Fibroblast of upper back skin (primary cell): ENCODE measurements at places on chromosomes 2 and 18.

DNA sequence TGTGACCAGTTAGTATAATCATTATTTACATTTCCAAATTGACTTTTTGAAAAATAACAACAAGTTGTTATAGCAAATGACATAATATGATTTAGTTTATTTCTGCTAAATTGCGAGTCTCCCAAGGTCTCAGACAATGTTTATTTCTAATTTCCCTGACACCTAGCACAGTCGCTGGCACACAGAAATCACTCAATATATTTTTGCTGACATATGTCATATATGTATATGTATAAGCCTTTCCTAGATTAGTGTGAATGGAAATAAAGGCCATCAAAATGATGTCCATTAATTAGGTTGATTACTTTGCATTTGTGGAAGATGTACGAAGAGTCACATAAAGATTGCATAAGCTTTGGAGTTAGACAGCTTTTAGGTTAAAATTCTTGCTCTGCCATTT is 136.7 kb upstream of the CDH2 start:
- no peak for DNase-seq

GRCh38 chr2:197398913-197399312 is 35.9 kb downstream of the SF3B1 start:
- no peak for DNase-seq

DNA sequence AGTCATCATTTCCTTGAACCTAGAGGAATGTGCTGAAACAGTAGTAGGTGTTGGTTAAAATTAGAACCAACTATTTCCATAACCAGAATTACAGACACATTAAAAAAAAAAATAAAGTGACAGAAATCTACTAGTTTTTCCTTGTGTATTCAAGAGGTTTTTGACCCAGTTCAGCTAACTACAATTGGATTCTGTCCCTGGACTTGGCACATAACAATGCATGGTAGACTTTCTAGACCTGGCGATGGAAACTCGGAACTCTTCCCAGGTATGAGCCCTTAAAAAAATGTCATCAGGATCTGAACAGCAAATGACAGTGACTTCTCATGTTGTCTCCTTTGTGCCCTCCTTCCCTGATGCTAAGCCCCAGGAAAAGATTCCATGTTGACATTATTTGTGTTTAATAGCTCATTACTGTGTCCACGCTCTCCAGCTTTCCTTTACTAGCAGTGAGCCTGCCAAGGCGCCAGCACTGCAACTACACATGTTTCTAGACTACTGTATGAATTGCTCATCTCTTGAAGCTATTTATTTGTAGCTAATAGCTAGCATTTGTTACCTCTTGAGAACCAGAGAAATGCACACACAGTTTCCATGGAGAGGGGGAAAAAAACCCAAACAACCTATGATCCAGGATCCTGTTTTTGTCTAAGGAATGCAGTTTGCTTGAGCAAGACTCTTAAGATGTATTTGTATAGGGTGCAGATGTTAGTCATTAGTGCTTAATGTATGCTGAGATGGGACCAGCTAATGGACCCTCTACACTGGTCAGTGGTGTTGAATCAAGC is 148.5 kb downstream of the FMNL2 start:
- peak; percentile 75 for DNase-seq

DNA sequence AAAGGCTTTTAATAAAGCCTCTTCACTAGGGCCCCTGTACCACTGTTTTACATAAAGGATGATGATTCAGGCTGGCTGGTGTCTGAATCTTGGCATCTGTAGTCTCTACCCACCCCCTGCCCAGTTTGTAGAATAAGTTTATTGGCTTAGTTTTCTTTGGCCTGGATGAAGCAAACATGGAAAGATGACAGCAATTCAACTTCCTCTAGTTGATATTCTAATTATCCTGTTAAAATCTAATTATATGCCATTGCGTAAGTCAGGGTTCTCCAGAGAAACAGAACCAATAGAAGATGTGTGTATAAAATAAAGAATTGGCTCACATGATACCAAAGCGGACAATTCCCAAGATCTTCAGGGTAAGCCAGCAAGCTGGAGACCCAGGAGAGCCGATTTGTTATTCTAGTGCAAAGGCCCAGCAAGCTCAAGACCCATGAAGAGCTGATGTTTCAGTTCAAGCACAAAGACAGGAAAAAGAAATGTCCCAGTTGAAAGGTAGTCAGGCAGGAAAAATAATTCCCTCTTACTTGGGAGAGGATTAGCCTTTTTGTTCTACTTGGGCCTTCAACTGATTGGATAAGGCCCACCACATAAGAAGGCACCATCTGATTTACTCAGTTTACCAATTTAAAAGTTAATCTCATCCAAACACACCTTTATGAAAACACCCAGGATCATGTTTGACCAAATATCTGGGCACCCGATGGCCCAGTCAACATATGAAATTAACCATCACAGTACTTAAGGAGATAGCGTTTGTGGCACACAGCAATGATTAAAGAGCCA is 82.6 kb upstream of the LYPD1 start:
- no peak for DNase-seq

- DNase-seq, result no peak
Observed at GRCh38 chr2:2859732-2860131, 517.9 kb downstream of the EIPR1 start.

DNA sequence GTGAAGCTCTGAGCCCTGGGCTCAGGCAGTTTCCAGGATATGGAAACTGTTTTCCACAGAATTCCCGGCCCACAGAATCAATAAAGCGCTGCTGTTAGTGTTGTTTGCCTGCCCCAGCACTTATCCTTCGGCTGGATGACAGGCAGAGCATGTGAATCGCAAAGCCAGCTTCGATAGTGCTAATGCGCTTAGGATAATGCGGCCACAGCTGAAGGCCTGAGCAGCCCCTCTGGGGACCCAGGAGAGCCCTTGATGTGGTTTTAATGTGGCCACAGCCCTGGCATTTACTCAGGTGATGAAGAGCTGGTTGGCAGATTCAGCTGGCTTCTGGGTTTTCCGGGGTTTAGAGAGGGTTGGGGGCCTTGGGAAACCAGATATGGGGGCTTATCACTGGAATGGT is 23.7 kb downstream of the PCARE start:
- no peak for DNase-seq

- no peak for DNase-seq
Observed at GRCh38 chr2:219567791-219568361, 3.5 kb downstream of the OBSL1 start.

GRCh38 chr2:47771211-47771610 is 11.7 kb upstream of the MSH6 start:
- peak; percentile 78 for DNase-seq

- peak; percentile 50 for DNase-seq
Observed at GRCh38 chr2:234761910-234762309, 189.9 kb upstream of the SH3BP4 start.

- no peak for DNase-seq
Observed at GRCh38 chr18:65523461-65523860, 227.4 kb upstream of the CDH7 start.

DNA sequence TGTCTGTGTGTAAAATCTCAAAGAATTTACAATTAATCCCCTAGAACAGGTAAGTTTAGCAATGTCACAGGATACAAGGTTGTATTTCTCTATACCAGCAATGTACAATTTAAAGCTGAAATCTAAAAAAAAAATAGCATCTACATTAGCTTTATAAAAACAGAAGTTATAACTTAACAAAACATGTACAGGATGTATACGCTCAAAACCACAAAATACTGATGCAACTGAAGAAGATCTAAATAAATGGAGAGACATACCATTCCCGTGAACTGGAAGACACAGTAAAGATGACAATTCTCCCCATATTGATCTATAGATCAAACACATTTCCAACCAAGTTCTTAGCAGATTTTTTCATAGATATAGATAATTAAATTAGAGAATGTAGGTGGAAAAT is 17.5 kb upstream of the RANBP2 start:
- DNase-seq, result no peak

- DNase-seq, result no peak
Observed at GRCh38 chr2:28318462-28319117, 74.1 kb upstream of the FOSL2 start.

DNA sequence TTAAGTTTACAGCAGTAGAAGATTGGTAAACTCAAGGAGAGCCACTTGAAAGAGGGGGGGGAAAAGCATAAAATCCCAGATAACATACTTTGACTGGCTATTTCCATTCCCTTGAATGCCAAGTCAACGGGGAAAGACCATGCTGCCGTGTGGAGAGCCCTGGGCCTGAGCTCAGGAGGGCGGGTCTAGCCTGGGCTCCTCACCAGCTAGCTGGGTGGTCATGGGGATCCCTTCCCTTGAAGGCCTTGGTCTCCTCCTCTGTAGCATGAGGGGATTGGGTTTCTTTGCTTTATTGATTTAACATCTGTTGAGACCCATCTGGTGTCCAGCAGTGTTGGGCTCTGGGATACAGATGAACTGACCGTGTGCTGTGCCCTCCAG is 35.0 kb downstream of the TEX51 start:
- DNase-seq, result no peak

- no peak for DNase-seq
Observed at GRCh38 chr2:66582104-66582986, 147.4 kb downstream of the MEIS1 start.

GRCh38 chr2:209191139-209191538 is 232.7 kb upstream of the MAP2 start:
- DNase-seq, result no peak

DNA sequence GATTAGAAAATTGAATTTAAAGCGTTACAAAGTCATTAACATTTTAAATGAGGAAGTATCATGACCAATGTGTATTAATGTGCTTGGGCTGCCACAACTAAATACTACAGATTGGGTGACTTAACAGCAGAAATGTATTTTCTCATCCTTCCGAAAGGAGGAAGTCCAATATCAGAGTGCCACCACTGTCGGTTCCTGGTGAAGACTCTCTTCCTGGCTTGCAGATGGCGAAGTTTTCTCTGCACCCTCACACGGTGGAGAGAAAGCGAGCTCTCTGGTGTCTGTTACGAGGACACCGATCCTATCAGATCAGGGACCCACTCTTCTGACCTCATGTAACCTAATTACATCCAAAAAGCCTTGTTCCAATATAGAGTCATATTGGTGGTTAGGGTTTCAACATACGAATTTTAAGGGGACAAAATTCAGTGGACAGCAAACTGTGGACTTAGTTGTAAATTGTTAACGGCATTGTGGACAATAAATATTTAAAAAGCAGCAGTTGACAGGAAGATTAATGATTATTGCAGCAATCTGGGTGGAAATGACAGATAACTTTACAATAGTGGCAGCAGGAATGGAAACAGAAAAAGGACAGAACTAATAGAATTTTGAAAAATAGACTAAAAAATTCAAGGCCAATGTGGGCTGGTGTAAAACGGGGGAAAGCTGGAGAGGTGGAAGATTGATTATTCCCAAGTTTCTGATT is 35.1 kb upstream of the CYRIA start:
- no peak for DNase-seq

DNA sequence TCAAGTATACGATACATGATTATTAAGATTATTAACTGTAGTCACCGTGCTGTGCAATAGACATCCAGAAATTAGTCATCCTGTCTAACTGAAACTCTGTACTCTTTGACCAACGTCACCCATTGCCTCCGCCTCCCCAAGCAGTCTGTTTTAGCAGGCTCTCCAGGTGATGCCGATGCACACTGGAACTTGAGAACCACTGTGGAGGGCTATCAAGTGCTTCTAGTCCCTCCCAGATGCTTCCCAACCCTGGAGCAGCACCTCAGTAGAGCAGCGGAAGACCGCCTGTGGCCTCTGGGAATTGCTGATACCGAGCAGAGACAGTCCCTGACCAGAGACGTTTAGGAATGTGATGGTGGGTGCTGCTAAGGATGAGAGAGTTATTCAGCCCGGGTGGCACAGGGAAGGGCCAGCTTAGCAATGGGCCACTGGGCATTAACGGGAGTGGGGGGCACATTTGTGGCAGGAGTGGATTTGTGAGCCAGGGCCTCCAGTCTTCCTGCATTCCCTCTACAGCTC is 50.7 kb downstream of the LIPG start:
- no peak for DNase-seq

- DNase-seq, result no peak
Observed at GRCh38 chr2:23547725-23548124, 162.7 kb downstream of the KLHL29 start.

GRCh38 chr2:20620271-20620681 is 30.6 kb downstream of the HS1BP3 start:
- no peak for DNase-seq

GRCh38 chr18:70359071-70359470 is 70.2 kb downstream of the SOCS6 start:
- DNase-seq, result no peak

- no peak for DNase-seq
Observed at GRCh38 chr18:58618822-58619595, 9.9 kb downstream of the ALPK2 start.

DNA sequence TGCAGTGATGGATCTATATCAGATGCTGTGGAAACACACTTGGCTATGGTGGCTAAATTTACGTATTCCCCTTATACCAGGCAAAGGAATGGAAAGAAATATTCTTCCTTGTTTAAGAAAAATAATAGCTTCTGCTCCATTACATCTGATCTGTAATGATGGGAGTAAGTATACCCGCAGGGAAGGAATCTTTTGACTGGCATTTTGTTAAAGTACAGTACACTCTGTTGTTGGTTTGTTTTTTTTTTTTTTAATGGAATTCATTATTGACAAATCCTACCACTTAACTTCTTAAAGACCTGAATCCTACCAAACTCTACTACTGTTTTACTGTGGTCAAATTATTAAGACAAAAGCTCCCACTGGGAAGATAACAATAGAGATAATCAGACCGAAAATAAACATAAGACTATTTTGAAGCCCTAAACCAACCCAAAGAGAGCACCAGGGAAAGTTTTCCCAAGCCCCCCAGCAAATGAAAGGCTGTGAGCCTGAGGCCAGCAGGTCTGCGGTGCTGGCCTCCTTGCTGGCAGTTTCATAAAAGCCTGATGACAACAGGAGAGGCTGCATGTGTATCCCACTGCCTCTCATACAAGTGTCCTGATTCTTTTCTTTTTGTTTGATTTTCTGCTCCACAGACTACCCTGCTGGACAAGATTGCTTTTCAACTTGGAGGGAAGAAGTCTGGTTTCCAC is 101.0 kb downstream of the SLC25A12 start:
- DNase-seq, result no peak

DNA sequence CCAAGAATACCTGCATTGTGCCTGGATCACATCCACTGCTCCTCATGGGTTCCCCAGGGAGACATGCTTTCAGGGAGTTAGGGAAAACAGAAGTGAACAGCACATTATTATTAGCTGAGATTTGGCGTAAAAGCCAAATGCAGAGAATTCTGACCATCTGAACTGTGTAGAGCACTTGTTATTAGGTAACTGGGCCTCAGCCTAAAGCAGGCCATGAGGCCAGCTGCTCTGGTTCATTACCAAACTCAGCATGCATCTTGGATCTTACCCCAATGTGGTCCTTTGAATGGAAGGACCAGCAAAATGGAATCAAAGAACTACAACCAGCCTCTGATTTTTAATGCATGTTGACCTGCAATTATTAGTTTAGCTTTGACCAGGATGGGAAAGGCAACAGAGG is 322.3 kb downstream of the KCNS3 start:
- DNase-seq, result no peak

GRCh38 chr2:29063646-29064345 is 10.5 kb downstream of the PCARE start:
- DNase-seq, result peak; percentile 82
